ENCODE measurements at places on chromosomes 2 and 18.

GRCh38 chr18:29377346-29377745 is 1200.4 kb upstream of the CDH2 start:
- DNase-seq, result no peak

GRCh38 chr2:864501-865106 is 86.0 kb upstream of the SNTG2 start:
- DNase-seq, result no peak

- peak; percentile 52 for DNase-seq
Measured at GRCh38 chr2:96801005-96801785, 14.9 kb upstream of the CNNM3 start.

DNA sequence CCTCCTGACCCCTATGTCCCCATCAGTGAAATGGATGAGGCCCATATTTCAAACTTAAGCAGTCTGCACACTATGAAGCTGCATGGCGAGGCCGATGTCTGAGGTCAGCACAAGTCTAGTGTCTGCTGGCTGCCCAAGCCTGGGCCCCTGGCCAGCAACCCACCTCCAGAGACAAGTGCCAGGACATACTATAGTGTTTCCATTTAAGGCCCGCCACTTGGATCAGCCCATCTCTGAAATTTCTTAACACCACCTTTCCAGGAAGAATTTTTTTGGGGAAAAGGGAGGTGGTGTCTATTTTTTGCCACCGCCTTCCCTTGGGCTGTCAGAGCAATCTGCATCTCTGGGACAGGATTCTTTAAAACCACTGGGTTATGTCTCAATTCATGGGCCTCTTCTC is 1.8 kb downstream of the ACVR1 start:
- DNase-seq, result no peak

DNA sequence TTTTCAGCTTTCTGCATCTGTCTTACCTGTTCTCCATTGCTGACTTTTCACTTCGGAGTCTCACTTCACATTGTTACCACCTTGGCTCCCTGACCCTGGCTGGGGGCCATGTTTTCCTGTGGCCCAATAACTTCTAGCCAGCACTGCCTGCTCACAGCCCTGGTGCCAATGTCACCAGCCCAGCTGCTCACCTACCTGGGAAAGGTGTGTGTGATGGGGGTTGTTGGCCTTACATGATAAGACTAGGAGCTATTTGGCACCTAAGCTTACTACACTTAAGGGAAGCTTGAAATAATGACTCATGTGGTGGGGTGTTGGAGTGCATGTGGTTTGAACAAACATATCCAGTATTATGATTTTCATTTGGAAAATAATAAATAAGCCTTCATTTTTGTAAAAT is 37.5 kb upstream of the PGAP1 start:
- no peak for DNase-seq

DNA sequence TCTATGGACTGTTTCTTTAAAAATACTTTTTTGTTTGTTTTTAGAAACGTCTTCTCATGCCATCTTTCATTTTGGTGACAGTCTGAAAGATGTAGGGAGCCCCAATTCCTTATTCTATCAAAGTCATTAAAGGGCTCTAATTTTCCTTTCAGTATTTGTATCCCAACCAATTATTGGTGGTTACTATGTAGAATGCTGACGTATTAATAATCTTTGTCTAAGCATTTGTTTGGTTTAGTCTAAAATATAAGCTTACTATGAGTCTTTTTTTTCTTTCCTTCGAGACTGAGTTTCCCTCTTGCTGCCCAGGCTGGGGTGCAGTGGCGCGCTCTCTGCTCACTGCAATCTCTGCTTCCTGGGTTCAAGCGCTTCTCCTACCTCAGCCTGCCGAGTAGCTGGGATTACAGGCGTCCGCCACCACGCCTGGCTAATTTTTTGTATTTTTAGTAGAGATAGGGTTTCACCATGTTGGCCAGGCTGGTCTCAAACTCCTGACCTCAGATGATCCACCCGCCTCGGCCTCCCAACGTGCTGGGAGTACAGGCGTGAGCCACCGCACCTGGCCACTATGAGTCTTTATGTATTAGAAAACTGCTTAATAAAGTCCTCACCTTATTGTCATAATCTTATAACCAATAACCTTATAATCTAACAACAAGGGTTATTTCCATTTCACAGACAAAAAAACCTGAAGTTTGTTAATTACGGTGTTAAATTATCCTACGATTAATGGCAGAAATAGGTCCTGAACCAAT is 849 bp upstream of the VRK2 start:
- DNase-seq, result no peak

GRCh38 chr2:34308140-34308539 is 709.0 kb upstream of the FAM98A start:
- no peak for DNase-seq

- DNase-seq, result no peak
Measured at GRCh38 chr2:86821842-86822241, 31.1 kb upstream of the CD8A start.

DNA sequence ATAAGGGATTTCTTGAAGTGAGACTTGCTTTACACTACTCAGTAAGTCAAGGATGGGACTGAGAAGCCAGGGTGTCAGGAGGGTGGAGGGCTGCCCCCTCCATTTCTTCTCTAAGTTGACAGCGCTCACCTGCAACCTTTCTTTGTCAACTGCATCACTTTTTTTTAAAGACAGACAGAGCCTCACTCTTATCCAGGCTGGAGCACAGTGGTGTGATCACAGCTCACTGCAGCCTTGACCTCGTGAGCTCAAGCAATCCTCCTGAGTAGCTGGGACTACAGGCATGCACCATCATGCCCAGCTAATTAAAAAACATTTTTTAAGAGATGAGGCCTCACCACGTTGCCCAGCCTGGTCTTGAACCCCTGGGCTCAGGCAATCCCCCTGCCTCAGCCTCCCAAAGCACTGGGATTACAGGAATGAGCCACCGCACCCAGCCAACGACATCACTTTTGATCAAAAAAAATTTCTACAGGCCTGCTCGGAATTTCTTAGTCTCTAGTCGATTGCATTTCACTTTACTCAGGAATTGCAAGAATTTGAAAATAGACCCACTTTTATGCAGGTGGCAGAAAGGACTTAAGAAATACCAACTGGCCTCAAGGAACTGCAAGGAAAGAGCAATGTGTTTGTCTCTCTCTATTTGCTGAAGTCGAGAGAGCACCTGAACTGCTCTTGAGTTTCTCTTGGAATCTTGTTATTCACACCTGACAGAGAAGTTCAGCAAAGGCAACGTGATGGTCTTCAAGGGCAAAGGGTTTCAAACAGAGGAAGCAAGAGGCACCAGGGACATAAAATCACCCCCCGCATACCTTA is 101.4 kb downstream of the MYOM1 start:
- no peak for DNase-seq

DNA sequence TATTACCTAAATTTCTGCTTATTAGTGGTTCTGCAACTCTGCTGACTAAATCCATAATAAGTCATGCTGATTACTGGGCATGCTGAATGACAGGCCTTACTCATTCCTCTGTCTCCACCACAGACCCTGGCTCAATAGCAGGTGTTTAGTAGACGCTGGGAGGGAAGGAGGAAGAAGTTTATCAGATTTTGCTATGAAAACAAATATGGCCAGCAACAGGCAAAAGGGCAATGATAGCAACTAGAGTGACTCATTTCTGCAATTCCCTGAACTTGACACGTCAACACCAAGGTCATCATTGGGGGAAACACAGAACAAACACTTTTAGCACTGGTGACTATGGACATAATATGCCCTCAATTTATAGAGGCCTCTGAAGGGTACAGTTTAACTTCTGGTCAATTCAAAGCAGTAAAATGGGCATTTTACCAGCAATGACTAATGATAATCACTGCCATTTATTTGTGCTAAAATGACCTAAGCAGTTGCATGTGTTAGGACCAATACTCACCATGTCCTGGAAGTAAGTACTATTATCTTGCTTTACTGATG is 35.2 kb downstream of the TMEM163 start:
- peak; percentile 42 for DNase-seq

DNA sequence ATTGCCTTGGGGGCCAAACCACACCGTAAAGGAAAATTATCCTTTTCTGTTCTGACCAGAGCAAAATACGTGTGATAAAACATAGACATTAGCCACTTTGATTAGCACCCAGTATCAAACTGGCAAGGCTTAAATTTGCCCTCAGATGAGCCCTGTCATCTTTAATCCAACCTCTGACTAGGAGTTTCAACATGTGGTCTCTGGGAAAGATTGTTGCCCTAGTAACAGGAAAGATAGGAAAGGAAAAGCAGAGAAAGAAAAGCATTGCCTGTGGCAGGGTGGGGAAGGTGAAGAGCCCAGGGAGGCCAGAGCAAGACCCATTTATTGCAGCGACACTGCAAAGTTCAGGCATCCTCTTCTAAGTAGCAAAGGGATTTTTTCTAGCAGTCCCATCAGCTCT is 181.5 kb upstream of the SCN7A start:
- DNase-seq, result no peak

GRCh38 chr2:237177986-237178385 is 92.3 kb downstream of the COPS8 start:
- DNase-seq, result no peak

- no peak for DNase-seq
Measured at GRCh38 chr2:170354388-170354787, 176.4 kb downstream of the MYO3B start.

DNA sequence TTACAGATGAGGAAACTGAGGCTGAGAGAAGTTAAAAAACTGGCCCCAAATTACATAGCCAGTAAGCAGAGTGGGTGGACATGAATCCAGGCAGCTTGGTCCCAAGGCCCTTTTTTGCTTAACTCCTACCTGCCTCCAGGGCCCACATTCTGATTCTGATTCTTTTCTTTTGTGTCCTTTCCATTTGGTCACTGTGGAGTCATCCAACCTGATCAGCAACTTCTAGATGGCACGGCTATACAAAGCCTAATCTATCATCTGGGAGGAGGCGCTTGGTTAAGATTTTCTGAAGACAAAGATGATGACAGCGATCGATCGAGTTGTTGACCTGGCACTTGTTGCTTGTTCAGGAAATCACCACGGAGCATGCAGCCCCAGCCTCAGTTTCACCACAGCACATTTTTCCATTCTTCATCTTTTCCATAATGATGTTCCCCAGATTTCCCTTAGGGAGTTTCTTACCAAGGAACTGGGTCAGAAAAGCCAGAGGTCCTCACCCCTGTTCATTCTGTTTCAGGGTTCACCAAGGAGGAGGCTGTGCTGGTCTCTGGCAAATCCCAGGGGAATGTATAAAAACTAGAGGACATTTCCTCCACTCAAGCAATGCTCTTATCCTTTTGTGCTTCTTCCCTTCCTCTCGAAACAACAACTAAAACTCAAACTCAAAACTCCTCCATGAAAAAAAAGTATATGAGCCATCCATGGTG is 6.9 kb upstream of the IGFBP2 start:
- DNase-seq, result no peak

- DNase-seq, result no peak
Measured at GRCh38 chr2:119315241-119315925, 51.3 kb downstream of the C2orf76 start.
